ENCODE measurements at places on chromosomes 6 and 20.

DNA sequence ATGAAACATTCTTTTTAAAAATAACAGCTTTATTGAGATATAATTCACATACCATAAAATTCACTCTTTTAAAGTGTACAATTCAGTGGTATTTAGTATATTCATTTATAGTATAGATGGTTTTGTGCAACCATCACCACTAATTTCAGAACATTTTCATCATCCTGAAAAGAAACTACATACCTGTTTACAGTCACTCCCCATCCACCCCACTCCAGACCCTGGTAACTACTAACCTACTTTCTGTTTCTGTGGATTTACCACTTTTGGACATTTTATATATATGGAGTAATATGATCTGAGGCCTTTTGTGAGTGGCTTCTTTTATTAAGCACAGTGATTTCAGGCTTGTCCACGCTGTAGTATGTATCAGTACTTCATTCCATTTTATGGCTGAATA, 2.5 kb upstream of the TMEM217 start:
- no peak for DNase-seq

DNA sequence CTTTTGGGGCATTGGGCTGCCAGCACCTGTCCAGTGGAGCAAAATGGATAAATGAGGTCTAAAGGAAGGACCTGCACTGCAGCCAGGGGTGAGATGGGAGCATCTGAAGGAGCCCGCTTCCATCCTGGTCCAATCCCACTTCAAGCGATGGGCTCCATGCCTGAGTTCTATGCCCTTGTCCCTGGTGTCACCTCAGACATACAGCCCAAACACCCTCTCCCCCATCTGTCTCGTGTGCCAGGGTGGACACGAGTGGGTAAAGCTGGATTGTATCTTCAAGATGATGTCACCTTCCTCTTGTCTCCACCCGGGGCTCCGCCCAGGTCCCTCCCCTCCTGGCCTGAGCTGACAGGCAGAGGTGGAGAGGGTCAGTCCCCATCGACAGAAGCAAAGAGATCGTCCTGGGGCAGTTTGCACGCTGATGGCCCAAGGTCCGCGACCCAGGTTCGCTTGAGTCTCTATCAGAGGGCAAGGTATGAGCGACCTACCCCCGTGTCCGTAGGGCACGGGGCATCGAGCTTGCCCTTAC, 544 bp downstream of the SMIM29 start:
- peak; percentile 68 for DNase-seq

DNA sequence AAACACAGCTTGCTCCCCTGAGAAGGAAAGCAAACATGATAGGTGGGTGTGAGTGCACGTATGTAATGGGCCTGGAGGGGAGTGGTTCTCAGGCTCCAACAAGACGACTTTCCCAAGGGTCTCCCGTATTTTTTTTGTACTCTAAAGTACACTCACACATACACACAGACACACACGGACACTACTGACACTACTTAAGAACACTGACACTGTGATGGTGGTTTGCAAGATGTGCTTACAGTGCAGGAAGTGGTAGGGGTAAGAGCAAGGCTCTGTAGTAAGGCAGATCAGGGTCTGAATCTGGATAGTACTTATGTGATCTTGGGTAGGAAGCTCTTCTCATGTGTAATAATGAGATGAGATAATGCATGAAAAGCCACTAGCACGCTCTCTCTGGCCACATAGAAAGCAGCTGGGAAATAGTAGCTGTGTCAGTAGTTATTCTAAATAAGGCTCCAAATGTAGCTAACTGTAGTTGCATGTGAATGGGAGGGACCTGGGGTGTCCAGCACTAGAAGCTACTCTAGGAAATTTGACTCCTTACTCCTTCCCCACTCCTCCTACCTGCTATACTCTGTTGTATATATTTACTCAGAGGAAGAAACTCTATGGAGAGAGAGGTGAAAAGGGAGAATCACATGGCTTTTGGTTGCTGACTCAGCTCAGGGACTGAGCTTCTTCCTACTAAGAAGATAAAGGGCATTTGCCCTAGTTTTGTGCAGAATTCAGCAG, 8.4 kb upstream of the ZBTB24 start:
- no peak for DNase-seq

DNA sequence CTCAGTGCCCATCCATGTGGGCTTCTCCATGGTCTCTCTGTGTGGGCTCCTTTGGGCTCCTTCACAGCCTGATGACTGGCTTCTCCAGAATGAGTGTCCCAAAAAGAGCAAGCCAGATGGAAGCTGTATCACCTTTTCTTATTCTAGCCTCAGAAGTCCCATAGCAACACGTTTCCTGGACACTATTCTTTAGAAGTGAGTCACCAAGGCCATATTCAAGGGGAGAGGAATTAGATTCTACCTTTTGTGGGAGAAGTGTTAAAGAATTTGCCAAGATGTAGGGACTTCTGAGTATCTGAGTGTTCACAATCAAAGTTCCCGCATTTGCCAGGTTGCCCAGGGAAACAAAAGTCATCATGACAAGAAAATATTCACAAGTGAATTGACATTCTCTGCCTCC, 20.7 kb upstream of the TBC1D22B start:
- DNase-seq = no peak

GRCh38 chr20:38946836-38947235, 15.3 kb upstream of the DHX35 start:
- no peak for DNase-seq

- DNase-seq = no peak
These were observed 8.4 kb upstream of the ZSWIM1 start for GRCh38 chr20:45872626-45873025.

DNA sequence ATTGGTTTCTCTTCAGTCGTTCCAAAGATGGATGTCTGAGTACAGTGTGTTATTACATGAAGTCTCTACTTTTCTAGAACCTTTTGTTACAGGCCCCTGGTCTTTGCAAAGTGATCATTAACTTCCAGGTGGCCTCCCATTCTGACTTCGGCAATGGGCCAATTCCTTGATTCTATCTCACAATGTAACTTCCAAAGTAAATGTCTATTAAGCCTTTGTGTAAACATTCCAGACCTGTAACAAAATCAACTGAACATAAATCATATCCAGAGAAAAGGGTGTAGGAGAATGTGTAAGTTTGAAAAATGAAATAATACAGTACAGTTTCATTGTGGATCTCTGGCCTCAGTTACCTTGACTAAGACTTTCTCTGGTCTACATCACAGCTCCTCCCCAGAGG, 187.8 kb upstream of the JAG1 start:
- DNase-seq = no peak

DNA sequence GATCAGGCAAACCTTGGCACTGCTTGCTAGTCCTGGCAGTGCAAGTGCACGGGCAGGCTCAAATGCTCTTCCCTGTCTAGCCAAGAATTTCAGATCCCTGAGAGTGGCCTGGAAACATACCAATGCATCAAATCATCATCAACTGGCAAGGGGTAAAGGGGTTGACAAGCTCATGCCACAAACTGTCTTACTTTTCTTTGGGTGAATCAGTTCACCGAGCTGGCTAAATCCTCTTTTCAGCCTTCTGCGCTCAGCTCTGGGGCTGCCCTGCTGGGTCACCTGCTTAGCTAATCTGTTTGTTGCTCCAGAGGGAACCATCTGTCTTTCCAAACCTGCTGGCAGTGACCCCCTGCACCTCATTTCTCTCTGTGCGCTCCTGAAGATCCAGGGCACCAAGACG, 59.5 kb downstream of the LYRM4 start:
- no peak for DNase-seq

All from stimulated activated naive CD8-positive, alpha-beta T cell treated with anti-CD3 and anti-CD28 coated beads, Interleukin-15, Interleukin-2, amounts not matched to agents 100 U/mL and 50 U/mL, for 24 hours (primary cell).